ENCODE measurements at places on chromosomes 7 and 10.

DNA sequence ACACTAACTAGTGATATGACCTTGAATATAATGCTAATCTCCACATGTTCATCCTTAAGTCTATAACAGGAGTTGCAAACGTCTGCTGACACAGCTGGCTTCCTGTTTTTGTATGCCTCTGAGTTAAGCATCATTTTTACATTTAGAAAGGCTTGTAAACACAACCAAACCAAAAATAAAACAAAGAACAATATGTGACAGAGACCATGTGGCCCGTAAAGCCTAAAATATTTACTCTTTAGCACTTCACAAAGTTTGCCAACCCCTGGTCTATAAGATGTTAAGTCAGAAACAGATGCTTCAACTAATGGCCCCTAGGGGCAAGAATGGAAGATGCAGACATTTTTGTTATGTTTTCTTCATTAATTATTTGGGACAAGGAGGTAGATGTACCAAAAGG, 109.3 kb downstream of the CPEB3 start:
- no peak for DNase-seq

DNA sequence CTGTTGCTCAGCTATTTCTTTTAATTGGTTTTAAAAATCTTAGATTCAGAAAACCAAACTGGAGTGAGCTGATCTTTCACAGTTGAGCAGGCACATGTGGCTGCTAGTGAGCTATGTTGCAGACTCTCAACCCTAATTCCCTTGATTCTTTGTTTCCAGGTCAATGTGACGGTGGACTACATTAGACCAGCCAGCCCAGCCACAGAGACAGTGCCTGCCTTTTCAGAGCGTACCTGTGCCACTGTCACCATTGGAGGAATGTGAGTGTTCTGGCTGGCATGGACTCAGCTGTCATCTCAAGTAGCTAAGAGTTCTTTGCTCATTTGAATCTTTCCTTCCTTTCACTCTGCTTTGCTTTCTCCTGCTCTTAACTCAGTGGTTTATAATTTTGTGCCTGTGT, 187.1 kb downstream of the LRRC4 start:
- DNase-seq: no peak

- DNase-seq: no peak
Observed at GRCh38 chr10:24992512-24993133, 23.3 kb downstream of the ENKUR start.

DNA sequence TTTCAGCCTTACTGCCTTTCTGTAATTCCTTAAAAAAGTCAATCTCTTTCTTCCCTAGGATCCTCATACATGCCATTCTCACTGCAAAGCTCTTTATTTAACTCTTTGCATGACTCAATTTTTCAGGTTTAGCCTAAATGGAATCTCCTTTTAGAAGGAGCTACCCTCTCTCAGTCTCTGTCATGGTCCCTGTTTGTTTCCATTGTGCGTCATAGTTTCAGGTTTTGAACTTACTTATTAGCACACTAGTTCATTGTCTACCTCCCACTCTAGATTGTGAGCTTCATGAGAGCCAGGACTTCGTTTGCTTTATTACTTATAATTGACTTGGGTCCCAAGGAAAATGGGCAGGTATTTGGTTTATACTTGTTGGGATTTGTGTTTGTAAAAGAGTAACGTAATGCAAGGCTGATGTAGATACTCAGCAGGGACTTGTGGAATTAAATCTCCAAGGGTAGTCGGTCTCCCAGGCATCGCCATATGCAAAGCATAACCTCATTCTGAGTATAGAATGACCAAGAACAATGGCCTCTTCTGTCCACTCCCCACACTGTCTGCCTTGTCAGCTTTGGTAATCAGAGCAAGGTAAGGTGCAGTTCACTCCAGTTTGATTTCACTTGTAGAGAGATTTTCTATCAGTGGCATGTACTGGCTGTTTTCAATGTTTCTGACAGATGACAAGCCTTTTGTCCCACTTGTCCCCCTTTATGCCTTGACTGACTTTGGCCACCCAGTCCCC, 252.0 kb downstream of the SORCS3 start:
- no peak for DNase-seq

GRCh38 chr7:43756368-43757072, 2.0 kb upstream of the BLVRA start:
- DNase-seq: no peak

GRCh38 chr10:120634659-120635058, 177.6 kb downstream of the PLPP4 start:
- DNase-seq: no peak

DNA sequence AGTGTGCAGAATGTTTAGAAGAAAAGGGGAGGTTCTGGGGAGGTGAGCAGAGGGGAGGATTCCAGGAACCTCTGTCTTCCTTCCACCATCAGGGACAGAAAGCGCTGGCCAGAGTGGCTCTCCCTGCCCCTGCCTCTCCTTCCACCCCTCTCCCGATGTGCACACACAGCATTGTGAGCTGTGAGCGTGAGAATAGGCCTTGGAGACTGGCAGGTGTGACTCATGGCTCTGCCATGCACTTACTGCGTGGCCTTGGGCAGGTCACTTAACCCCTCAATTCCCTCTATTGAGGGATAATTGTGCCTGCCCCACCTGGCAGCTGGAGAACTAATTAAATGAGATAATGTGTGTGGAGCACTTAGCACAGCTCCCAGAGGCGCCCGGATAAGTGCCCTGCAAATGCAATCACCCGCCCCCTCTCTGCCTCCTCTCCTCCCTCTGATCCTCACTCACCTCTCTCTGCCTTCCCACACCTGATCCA, 115.4 kb downstream of the ZMIZ1 start:
- no peak for DNase-seq

GRCh38 chr10:100253041-100253440, 14.4 kb downstream of the CWF19L1 start:
- DNase-seq: no peak

DNA sequence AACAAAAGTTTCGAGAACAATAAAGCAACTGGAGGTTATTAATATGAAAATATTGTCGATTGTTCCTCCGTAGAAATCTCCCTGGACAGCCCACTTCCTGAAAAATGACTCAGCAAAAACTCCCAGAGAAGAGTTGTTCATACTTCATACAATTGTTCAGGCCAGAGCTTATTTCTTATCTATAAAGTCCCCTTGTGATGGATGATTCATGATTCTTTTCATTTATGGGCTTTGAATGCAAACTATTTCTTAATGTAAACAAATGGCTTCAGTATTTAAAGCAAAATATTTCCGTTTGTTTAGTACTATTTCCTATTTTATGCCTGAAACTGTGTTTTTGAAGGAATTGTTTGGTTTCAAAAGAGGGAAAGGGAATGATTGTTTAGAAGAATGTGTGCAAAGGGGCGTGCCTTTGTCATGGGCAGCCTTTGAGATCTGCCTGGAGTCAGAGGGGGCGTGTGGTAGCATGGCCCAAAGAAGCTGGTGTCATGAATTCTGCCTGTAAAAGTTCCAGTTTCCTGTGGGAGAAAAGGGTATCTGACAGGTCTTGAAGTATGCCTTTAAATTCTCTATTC, 26.2 kb upstream of the EXOC6 start:
- no peak for DNase-seq

- no peak for DNase-seq
Observed at GRCh38 chr7:117118579-117119180, 165.4 kb downstream of the ST7 start.

GRCh38 chr7:108449521-108449920, 6.7 kb downstream of the NRCAM start:
- no peak for DNase-seq

- no peak for DNase-seq
Observed at GRCh38 chr10:19710600-19710999, 105.6 kb upstream of the PLXDC2 start.

Measured in NCI-H2081 treated with DMSO at 0.1 percent for 48 hours (cell line).